Tibial nerve (tissue), 4 donors: ENCODE measurements at places on chromosomes 6 and 20. TPM values are rescaled to one million over a fixed set of nuclear protein-coding genes. Genes with fewer than 3 reads are reported as not detected.
A peak's percentile ranks its signal among the peaks of the same experiment; 100 is the strongest.

DNA sequence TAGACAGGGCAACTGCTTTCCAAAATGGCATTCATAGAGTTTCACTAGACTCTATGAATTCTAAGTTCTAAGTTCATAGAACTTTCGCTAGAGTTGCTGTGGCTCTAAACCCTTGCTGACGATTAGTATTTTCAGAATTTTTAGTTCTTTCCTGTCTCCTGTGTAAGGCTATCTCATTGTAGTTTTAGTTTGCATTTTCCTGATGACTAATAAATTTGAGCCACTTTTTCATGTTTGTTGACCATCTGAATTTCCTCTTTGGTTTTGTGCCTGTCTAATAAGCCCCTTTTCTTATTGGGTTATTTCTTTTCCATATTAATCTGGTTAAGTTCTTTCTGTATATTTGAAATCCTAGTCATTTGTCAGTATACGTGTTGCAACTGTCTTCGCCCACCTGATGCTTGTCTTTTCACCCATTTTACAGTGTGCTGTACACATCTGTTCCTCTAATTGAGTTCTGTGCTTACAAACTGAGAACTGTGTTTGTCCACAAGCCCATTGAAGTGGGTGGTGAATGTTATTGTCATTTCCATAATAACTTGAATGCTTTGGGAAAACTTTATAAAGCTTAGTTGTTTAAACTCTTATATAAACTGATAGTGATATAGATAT lies 177.7 kb upstream of the CDYL start:
- no peak for DNase-seq
- H3K4me3 ChIP-seq: no peak overlapping the region
- no peak overlapping the region for H3K27ac ChIP-seq
- no peaks in the 10 kb centered on the region for H3K27me3 ChIP-seq

GRCh38 chr20:29427201-29428060 lies 1830.0 kb upstream of the DEFB115 start:
- DNase-seq: no peak
- peak overlapping the region; percentile 24 for H3K4me3 ChIP-seq
- no peaks in the 10 kb centered on the region for H3K36me3 ChIP-seq
- H3K27me3 ChIP-seq: no peaks in the 10 kb centered on the region
- H3K27ac ChIP-seq: no peak overlapping the region

- H3K4me3 ChIP-seq: no peak overlapping the region
- no peak overlapping the region for H3K27ac ChIP-seq
- no peaks in the 10 kb centered on the region for H3K27me3 ChIP-seq
- no peak for DNase-seq
- no peaks in the 10 kb centered on the region for H3K36me3 ChIP-seq
These were observed 246.7 kb downstream of the CD109 start for GRCh38 chr6:73942592-73943186.

DNA sequence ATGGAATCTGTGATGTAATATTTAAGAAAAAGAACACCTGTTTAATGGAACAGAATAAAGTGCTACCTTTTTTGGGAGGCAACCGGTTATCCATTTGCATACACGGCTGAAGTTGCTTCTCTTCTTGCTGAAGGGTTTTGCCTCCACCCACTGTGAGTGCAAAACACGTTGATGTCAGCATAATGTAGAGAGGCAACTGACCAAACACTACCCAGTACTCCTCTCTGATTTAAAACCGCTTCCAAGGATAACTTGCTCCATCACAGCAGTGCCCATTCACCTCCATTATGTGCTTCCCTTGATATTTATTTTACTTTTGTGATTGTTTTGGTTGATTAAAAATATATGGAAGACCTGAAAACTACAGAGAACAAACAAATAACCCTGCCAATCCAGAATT lies 1.4 kb downstream of the SLC17A1 start:
- H3K4me3 ChIP-seq: no peak overlapping the region
- H3K4me1 ChIP-seq: no peaks in the 10 kb centered on the region
- H3K27ac ChIP-seq: no peak overlapping the region

DNA sequence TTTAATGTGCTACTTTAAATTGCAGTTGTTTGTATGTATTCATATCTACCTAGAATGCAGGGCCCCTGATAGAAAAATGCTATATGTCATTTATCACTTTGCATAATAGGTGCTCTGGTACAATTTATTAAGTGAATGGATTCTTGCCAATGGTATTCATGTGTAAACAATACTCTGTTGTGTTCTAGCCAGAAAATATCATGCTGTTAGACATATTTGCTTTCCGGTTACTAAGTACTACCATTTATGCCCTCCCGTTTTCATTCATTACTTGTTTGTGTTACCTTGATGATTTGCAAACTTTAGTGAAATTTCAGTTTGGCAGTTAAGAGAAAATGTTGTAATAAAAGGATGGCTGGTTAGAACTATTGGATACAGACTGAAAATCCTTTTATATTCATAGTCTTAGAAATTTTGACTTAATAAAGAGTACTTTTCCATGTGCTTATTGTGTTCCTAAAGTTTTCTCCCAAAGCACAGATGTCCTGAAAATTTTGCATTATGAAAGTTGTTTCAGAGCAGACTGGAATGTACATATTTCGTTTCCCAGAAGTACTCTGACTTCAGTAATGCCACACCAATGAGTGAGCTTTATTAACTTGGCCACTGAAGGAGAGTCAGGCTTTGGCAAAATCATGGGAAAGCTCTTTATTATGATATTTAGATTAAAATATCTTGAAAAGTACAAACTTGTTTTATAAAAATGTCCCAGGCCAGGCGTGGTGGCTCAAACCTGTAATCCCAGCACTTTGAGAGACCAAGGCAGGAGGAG lies 31.5 kb downstream of the RPF2 start:
- peak overlapping the region; percentile 50 for H3K27ac ChIP-seq
- no peak for DNase-seq
- H3K4me3 ChIP-seq: no peak overlapping the region
- H3K27me3 ChIP-seq: no peaks in the 10 kb centered on the region
- peaks cover 26% of the 10 kb centered on the region for H3K4me1 ChIP-seq

GRCh38 chr6:106730718-106731117 lies 101.3 kb downstream of the QRSL1 start:
- no peak overlapping the region for H3K27ac ChIP-seq
- no peak overlapping the region for H3K4me3 ChIP-seq
- H3K27me3 ChIP-seq: no peaks in the 10 kb centered on the region
- DNase-seq: no peak
- no peaks in the 10 kb centered on the region for H3K4me1 ChIP-seq

- DNase-seq: no peak
- H3K4me1 ChIP-seq: no peaks in the 10 kb centered on the region
- no peak overlapping the region for H3K4me3 ChIP-seq
- no peaks in the 10 kb centered on the region for H3K27me3 ChIP-seq
These were observed 13.2 kb downstream of the SS18L1 start for GRCh38 chr20:62156592-62157386.

DNA sequence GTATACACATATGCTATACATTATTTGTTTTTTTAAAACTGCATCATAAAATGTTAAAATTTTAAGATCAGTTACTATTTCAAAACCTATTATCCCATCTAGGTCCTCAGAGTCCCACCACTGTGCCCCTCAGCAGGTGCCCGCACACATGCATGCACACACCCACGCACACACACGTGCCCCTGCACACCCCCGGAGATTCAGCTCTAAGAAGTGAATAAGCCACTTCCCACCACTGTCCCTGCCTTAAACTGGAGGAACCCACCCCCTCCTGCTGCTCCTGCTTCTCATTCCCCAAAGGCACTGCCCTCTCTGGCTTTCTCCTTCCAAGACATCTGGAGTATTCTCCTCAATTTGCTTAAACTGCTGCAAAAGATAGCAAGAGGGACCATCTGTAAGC lies 5.4 kb upstream of the FAM210B start:
- H3K36me3 ChIP-seq: no peaks in the 10 kb centered on the region
- no peak overlapping the region for H3K27ac ChIP-seq
- DNase-seq: no peak
- peaks cover 2% of the 10 kb centered on the region for H3K4me1 ChIP-seq
- H3K4me3 ChIP-seq: no peak overlapping the region

DNA sequence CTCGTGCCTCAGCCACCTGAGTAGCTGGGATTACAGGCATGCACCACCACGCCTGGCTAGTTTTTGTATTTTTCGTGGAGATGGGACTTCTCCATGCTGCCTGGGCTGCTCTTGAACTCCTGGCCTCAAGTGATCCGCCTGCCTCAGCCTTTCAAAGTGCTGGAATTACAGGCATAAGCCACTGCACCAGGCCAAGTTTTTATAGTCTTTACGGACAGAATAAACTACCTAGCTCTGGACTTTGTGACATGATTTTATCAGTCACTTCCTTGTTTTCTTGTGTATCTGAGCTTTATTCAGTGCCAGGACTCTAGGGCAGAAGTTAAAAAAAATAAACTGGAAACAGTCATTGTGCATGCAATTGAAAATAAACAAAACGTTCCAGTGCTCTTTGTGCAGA lies 46.7 kb upstream of the RALGAPA2 start:
- DNase-seq: no peak
- no peak overlapping the region for H3K4me3 ChIP-seq
- no peaks in the 10 kb centered on the region for H3K4me1 ChIP-seq

DNA sequence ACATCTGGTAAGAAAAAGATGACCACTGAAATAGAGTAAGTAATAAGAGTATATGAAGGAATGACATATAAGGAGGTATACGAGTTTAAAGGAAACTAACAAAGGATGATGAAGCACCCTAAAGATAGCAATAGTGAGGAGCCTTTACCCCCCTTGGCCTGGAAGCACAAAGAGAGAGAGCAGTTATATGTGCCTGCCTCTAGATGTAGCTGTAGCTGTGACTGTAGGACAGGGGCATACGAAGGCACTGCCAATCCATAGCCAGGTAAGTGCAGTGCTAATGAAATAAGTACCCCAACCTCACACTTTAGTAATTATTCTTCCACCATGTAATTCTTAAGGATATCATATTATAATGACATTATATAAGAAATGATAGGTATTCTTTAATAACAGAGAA lies 90.1 kb upstream of the FKBP1C start:
- no peaks in the 10 kb centered on the region for H3K36me3 ChIP-seq
- no peak for DNase-seq
- no peaks in the 10 kb centered on the region for H3K27me3 ChIP-seq
- H3K4me3 ChIP-seq: no peak overlapping the region
- no peaks in the 10 kb centered on the region for H3K4me1 ChIP-seq

DNA sequence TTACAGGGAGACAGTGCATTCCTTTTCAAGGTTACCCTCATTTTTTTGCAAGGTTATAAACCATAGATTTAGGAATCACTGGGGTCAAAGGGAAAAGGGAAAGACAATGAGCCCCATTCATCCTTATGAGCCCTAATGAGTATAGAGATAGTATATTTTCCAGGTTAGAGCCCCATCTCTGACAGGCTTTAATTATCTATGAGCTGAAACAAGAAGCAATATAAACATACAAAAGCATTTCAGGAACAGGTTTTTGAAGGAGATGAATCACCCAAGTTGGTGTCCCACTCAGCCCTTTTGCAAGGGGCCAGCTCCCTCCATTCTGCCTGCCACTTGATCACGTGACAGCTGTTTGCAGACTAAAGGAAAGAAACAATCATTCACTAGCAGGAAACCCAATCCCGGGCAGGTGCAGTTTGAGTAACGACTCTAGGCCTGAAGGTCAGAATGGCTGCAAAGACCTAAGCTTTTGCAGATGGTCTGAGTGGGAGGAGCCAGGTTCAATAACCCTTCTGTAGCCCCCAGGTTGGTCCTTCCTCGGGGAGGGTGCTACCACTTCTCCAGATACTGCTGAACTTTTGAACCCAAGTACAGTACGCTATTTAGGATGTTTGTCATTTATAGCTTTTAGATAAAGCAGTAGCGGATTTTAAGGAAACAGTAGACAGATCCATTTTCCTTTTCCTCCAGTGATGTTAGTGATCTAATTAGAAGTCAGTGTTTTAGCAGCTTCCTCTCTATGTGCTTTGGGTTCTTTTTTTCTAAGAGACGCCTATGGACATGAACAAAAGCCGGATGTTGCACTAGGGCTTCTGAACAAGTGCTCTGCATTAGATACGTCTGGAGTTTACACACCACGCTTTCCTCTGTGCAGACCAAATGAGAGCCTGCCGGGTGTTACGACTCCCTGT lies 253.2 kb downstream of the SOX4 start:
- H3K27ac ChIP-seq: no peak overlapping the region
- no peaks in the 10 kb centered on the region for H3K27me3 ChIP-seq

GRCh38 chr6:159008656-159009288 lies 8.8 kb upstream of the RSPH3 start:
- H3K36me3 ChIP-seq: no peaks in the 10 kb centered on the region
- H3K27me3 ChIP-seq: no peaks in the 10 kb centered on the region
- no peaks in the 10 kb centered on the region for H3K4me1 ChIP-seq
- H3K4me3 ChIP-seq: no peak overlapping the region

GRCh38 chr6:30345852-30346251 lies 896 bp downstream of the RPP21 start:
- peaks cover 6% of the 10 kb centered on the region for H3K4me1 ChIP-seq
- peaks cover 36% of the 10 kb centered on the region for H3K36me3 ChIP-seq
- H3K27me3 ChIP-seq: no peaks in the 10 kb centered on the region
- H3K4me3 ChIP-seq: peak overlapping the region; percentile 64
- no peak for DNase-seq
- no peak overlapping the region for H3K27ac ChIP-seq

- H3K27me3 ChIP-seq: no peaks in the 10 kb centered on the region
- DNase-seq: no peak
- H3K4me3 ChIP-seq: no peak overlapping the region
- H3K4me1 ChIP-seq: no peaks in the 10 kb centered on the region
- no peak overlapping the region for H3K27ac ChIP-seq
These were observed 684.6 kb downstream of the DOK5 start for GRCh38 chr20:55160037-55160436.

DNA sequence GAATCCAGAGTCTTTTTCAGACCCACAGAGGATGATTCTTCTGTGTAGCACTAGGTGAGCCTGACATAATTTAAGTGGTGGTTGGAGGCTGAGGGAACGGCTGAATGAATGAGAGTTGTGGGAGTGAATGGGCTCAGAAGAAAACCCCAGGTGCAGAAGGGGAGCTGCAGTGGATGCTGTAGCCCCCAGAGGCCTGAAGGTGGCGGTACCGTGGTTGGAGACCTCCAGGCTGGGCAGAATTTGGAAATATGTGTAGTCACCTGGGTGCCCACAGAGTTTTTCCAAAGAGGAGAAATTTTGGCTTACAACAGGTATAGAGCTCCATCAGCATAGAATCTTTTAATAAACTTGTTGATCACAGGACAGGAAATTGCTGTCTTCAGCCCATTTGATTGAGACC lies 6.5 kb upstream of the RAET1G start:
- peaks cover 7% of the 10 kb centered on the region for H3K4me1 ChIP-seq
- DNase-seq: no peak
- no peak overlapping the region for H3K27ac ChIP-seq

- no peak for DNase-seq
- H3K27me3 ChIP-seq: no peaks in the 10 kb centered on the region
- no peaks in the 10 kb centered on the region for H3K36me3 ChIP-seq
- peak overlapping the region; percentile 87 for H3K27ac ChIP-seq
These were observed 14.9 kb upstream of the TLDC2 start for GRCh38 chr20:36860811-36861624.

- no peak for DNase-seq
- H3K27ac ChIP-seq: no peak overlapping the region
- H3K36me3 ChIP-seq: no peaks in the 10 kb centered on the region
- H3K4me3 ChIP-seq: no peak overlapping the region
- no peaks in the 10 kb centered on the region for H3K27me3 ChIP-seq
- no peaks in the 10 kb centered on the region for H3K4me1 ChIP-seq
These were observed 114.1 kb upstream of the GPR6 start for GRCh38 chr6:109864050-109864449.

The WFDC2 gene
- 3.5 TPM for total RNA-seq

The ISM1 gene
- total RNA-seq: 25.1 TPM

The CASP8AP2 gene
- 17.7 TPM for total RNA-seq

The SLC2A10 gene
- 26.0 TPM for total RNA-seq

The COL9A3 gene
- total RNA-seq: 63.6 TPM

The CAPN11 gene
- 0.21 TPM for total RNA-seq
